ENCODE measurements at places on chromosomes 1 and 21. TPM values are rescaled to one million over a fixed set of nuclear protein-coding genes. Genes with fewer than 3 reads are reported as not detected.

GRCh38 chr1:233897325-233898162, 6.9 kb upstream of the SLC35F3 start:
- peaks cover 17% of the 10 kb centered on the region for H3K27me3 ChIP-seq
- no peak overlapping the region for H3K4me3 ChIP-seq
- H3K4me1 ChIP-seq, result no peaks in the 10 kb centered on the region
- DNase-seq, result no peak

DNA sequence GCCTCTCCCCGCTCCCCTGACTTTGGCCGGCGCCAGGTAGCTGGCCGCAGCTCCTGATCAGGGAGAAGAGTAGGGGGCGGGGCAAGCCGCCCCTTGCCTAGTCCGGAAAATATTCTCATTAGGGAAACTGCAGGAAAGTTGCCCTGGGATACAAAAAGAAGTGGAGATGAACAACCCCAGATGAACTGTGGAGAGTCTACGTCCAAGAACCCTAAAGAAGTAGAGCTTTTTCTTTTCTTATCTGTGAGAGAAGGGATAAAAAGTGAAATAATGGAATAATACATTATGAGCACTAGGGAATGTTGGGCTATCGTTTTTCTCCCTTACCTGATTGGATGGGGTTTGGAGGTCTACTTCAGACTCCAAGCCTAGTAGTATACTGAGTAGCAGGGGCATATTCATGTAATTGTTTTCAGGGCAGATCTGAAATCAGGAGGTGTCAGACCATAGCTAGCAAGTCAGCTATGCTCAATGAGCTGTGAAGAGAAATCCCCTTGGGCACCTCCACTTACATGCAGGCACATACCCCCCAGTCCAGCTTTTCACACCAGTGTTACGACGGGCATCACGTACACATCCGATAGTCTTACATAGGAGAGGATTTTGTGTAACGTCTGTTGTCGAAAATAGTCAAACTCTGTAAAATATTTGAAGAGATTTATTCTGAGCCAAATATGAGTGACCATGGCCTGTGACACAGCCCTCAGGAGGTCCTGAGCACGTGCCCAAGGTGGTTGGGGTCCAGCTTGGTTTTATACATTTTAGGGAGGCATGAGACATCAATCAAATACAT, 1.7 kb upstream of the DUSP10 start:
- H3K36me3 ChIP-seq, result peaks cover 11% of the 10 kb centered on the region
- no peak for DNase-seq
- H3K27ac ChIP-seq, result peak overlapping the region; percentile 26
- H3K4me1 ChIP-seq, result peaks cover 10% of the 10 kb centered on the region

DNA sequence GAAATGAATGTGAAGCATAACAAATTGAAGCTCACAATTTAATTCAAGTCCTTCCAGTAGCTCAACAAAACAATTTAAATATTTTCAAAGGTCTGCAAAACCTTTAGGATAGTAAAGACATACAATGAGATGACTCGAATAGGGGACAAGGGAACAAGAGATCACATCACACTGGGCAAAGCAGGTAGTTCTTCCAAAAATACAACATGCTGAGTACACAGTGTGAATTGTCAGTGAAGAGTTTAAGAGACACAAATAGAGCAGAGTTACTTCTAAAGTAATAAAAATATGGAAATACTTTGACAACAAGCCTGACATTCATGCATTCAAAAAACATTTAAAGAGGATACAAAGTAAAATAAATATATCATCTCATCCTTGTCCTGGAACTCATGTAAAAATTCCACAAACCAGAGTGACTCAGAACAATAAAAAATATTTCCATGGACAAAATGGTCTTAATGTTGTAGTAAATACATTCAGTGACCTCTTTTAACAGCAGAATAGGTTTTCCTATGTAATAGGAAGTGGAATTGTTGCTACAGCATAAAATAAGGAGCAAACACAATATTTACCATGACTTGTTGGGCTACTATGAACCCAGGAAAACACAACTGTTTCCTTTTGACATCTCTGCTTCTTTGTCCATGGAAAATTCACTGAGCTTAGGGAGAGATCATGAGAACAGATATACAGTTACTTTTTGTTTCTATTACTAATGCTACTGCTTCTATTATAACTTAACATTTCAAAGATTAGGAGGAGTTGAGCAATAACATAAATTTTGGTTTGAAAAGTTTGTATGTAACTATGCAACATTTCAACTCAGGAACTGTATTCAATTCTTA, 83.7 kb upstream of the BCL10 start:
- no peaks in the 10 kb centered on the region for H3K4me1 ChIP-seq
- peaks cover 13% of the 10 kb centered on the region for H3K27me3 ChIP-seq
- H3K27ac ChIP-seq, result no peak overlapping the region
- no peak for DNase-seq

DNA sequence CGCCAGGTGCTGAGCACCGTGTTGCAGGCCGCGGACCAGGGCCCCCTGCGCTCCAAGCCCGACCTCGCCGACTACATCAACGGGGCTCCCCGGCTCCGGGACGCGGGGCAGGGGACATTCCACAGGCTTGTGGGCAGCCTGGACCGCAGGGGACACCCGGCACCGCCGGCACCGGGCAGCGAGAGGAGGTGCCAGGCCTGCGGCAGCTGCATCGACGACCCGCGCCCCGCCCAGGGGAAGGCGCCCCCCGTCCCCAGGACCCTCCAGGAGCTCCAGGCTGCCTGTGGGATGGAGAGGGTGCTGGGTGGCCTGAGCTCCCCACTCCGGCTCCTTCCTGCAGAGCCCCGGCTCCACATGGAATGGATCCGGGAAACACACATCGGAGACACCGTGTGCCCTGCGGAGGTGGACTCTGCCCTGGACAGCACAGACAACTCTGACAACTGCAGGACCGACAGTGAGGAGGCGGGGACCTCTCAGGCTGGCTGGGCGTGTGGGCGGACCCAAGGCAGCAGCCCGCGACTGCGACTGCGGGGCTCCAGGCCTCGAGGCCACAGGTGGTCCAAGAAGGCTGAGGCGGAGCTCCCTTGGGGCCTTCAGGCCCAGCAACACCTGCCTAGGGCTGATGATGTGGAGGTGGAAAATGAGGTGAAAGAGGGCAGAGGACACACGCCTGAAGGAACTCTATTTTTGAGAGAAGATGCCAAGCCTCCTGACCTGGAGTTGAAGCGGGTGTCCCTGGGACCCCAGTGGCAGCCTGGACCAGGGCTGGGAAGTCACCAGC, 22.8 kb downstream of the KIAA1614 start:
- no peak for DNase-seq
- peaks cover 5% of the 10 kb centered on the region for H3K4me1 ChIP-seq
- no peak overlapping the region for H3K27ac ChIP-seq
- no peak overlapping the region for H3K4me3 ChIP-seq

MATN1 gene
- 1.0 TPM for total RNA-seq

COL24A1 gene
- total RNA-seq, result 0.34 TPM

DNA sequence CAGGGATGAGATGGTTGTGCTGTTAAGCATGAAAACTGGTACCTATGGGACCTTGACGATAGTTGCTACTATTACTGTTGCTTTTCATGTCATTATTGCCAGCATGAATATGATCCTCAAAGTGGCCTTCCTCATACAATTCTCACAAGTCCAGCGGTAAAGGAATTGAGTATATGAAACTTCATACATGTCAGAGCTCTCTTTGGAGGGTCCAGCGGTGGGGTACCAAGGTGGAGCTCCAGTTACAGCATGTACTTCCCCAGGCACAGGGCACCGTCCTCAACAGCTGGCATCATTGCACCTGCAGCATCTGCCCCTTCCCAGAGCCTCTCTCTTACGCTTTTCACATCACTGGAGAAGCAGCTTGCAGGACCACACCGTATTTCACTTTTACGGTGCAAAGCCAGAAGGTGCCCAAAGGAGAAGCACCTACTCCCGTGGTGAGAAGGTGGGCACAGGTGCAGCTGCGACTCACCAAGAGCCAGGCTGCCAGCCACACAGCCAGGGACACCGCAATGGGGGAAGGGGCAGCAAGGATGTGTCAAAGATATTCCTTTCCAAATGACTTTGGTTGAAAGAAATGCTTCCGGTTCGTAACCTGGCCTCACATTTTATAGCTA, 166.4 kb upstream of the IRF2BP2 start:
- no peak overlapping the region for H3K4me3 ChIP-seq
- DNase-seq, result no peak
- no peak overlapping the region for H3K27ac ChIP-seq
- H3K4me1 ChIP-seq, result peaks cover 41% of the 10 kb centered on the region

DNA sequence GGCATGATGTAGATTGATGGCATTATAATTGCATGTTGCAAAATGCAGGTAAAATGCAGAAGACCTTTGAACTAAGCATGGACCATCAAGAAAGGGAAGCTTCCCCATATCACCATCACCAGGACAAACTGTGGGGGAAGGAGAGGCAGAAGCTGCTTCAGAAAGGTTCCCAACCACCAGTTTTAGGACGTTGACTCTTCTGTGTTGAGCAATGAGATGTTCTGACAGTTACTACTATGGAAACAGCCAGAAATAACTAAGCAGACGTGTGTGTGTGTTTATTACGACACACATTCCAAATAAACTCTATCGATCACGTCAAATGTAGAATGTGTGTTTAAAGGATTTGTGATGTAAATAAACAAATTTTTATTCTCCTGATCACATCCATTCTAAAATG, 110.2 kb upstream of the PLD5 start:
- no peak overlapping the region for H3K27ac ChIP-seq
- no peak for DNase-seq
- no peak overlapping the region for H3K4me3 ChIP-seq
- no peaks in the 10 kb centered on the region for H3K27me3 ChIP-seq
- no peaks in the 10 kb centered on the region for H3K4me1 ChIP-seq

KIF26B gene
- 0.34 TPM for total RNA-seq

LIX1L gene
- total RNA-seq, result 39.5 TPM

Measured in activated T-cell treated with anti-CD3 and anti-CD28 coated beads, Interleukin-2, amount 50 U/mL, for 72 hours (primary cell).